Muscle of arm (tissue), 14 donors: ENCODE measurements at places on chromosomes 13 and 19. TPM values are rescaled to one million over a fixed set of nuclear protein-coding genes. Genes with fewer than 3 reads are reported as not detected.

The FXYD1 gene
- polyA plus RNA-seq, result 204 TPM

The GNA15 gene
- polyA plus RNA-seq, result 1.5 TPM

The TPP2 gene
- 69.4 TPM for polyA plus RNA-seq

The ZGLP1 gene
- 3.6 TPM for polyA plus RNA-seq
